Hippocampal formation (tissue), 2 donors: ENCODE measurements at places on chromosomes 2 and 18.

- no peak for DNase-seq
Observed at GRCh38 chr2:207499114-207499513, 30.6 kb upstream of the CREB1 start.

GRCh38 chr2:15833731-15834130 is 106.6 kb upstream of the MYCN start:
- no peak for DNase-seq

DNA sequence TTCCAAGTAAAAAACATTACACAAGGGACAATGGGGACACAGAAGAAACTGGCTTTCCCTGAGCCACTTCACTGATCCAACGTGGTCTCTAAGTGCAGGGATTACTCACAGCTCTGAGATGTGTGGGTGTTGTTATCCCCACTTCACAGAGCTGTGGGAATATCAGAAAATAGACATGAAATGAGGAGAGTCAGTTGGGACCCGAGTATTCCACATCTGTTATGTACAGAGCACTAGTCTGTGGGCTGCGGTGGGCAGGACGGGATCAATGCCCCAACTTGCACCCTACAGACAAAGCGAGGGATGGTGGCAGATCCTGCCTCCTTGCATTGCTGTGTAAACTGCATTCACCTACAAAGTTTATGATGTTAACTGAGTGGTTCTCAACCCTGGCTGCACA is 11.7 kb downstream of the LAMA1 start:
- no peak for DNase-seq

DNA sequence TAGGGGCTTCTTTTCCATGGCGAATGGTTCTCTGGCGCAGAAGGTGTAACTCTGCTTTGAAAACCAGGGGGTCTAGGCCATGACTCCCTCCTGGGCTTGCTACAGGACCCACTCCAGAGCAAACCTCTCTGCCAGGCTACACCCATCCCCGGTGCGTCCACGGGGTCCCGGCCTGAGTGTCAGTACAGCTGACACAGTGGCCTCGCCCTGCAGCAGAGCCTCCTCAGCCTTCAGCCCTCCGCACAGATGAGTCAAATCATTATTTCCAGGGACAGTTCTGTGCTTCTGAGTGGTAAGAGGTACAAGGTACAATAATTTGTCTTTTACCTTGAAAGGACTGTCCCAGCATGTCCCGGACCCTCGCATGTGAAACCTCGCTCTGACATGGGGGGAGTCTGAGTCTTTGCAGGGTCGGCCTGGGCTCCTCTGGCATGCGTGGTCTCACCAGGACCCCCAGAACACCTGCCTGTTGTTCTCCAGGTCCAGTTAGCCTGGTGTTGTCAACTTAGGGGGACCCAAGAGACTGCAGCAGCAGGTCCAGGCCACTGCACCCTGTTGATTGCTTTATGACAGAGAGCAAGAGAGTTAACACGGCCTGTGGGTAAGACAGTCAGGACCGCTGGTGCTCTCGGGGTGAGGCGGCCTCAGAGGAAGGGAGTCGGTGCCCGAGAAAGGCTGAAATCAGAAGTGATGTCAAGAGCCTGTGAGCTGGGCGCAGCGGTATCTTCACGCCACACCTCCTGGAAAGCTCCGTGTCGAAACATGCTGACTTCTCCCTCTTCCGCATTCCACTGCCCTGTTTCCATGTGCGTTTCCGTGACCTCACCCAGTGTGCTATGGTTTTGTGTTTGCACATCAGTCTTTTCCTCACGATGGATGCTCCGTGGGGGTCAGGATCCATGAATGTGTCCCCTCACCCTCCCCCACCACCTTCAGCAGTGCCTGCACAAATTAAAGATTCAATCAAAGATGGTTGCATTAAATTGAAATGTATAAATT is 340.1 kb downstream of the EIPR1 start:
- no peak for DNase-seq

DNA sequence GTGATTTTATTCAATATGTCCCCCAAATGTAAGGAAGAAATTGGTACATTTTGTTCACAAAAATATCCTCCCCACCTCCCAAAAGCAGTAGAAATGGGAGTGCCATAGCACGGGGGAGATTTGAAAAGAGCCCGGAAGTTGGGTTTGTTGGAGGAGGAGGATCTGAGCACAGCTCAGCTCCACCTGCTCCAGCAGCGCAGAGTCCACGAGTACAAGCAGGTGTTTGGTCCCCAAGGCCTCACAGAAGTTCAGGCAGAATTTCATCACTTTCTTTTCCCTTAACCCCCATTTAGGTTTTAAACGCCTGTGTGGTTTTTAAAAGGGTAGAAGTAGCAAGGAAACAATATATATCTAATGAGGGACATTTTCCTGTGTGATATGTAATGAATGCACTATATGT is 56.0 kb downstream of the TRAPPC12 start:
- DNase-seq: no peak

- no peak for DNase-seq
Observed at GRCh38 chr2:239917957-239918481, 107.1 kb downstream of the NDUFA10 start.

GRCh38 chr2:74416778-74417177 is 4.6 kb downstream of the C2orf81 start:
- no peak for DNase-seq

- DNase-seq: no peak
Observed at GRCh38 chr2:181995289-181995688, 9.6 kb downstream of the PPP1R1C start.

DNA sequence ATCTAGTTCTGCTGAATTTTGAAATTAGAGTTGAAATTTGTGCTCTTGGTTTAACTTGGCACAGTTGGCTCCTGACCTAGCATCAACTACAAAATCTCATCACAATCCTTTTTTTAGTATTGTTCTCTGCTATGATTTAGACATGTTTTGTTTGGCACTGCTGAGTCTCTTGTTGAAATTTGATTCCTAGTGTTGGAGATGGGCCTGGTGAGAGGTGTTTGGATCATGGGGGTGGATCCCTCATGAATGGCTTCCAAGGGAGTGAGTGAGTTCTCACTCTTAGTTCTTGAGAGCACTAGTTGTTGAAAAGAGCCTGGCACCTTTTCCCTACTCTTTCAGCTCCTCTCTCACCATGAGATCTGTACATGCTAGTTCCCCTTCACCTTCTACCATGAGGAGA is 605.6 kb upstream of the SLC39A10 start:
- DNase-seq: no peak

- no peak for DNase-seq
Observed at GRCh38 chr2:162252153-162252552, 8.9 kb upstream of the FAP start.

GRCh38 chr2:221389421-221389820 is 182.7 kb downstream of the EPHA4 start:
- DNase-seq: no peak

DNA sequence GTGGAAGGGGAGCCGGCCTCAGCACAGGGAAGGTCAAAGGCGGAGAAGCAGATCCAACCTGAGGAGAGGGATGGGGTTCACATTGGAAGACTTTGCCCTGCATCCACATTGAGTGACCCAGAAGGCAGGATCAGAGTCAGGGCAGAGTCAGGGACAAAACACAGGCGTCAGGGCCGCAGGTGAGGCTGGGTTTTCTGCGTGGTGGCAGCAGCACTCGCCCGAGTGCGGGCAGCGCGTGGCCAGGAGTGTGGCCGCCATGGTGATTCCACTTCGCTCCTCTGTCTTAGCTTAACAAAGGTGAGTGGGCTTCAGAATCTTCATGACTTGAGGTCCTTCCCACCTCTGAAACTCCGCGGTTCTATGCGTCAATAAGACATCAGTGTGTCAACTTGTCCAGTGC is 476.9 kb upstream of the SMIM21 start:
- no peak for DNase-seq

GRCh38 chr18:64380117-64380516 is 231.2 kb upstream of the LINC00305 start:
- DNase-seq: no peak

- DNase-seq: no peak
Observed at GRCh38 chr2:7517851-7518250, 600.6 kb downstream of the RNF144A start.

DNA sequence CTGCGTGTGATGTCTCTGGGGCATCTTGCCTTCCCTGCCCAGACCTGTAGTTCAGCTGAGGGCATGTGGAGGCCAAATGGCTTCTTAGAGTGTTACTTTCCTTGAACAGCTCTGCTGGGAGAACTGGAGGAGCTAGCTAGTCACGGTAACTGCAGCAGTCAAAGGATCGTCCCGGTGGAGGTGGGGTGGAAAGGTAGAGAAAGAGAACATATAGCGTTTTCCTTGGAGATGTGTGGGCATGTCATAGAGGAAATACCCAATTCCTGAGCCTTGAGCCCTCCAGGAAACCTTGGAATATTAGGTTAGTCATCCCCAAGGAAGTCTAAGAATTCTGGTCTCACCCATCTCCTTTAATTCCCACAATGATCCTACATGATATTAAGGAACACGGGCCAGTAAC is 33.5 kb upstream of the IL37 start:
- no peak for DNase-seq

DNA sequence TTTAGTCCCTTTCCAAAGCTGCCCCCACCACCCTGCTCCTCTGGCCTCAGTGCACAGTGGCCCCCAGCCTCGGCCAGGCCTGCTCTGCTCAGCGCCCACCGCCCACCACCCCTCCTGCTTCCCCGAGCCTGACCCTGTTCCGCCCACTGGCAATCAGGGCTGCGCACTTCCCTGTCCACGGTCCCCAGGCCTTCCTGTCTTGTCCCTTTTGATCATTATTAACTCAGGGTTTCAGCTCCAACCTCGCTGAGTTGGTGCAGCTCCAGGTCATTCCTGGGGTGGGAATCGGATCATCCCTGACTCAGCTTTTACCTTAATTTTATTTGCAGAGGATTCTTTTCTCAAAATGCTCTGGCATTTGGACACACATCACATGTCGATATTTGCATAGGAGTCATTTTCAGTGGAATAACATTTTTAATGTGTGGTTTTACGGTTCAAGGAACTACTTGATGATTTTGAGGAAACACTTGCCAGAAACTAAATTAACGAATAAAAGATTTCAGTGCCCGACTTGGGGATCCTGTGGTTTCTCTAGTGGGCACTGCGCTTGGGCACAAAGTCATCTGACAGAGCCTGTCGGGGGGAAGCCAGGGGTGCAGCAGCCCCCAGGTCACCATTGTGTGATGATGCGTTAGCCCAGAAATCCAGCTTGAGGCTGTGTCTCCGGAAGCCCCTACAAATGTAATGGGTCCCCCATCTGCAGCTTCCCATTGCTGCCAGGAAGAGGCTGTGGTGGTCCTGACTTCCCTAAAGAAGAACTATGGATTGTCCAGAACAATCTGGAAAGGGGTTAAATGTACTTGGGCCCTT is 1.0 kb upstream of the ESPNL start:
- DNase-seq: no peak
